ENCODE measurements at places on chromosomes 2 and 18. TPM values are rescaled to one million over a fixed set of nuclear protein-coding genes. Genes with fewer than 3 reads are reported as not detected.
A peak's percentile ranks its signal among the peaks of the same experiment; 100 is the strongest.

Gene HES6
- total RNA-seq = 19.9 TPM

DNA sequence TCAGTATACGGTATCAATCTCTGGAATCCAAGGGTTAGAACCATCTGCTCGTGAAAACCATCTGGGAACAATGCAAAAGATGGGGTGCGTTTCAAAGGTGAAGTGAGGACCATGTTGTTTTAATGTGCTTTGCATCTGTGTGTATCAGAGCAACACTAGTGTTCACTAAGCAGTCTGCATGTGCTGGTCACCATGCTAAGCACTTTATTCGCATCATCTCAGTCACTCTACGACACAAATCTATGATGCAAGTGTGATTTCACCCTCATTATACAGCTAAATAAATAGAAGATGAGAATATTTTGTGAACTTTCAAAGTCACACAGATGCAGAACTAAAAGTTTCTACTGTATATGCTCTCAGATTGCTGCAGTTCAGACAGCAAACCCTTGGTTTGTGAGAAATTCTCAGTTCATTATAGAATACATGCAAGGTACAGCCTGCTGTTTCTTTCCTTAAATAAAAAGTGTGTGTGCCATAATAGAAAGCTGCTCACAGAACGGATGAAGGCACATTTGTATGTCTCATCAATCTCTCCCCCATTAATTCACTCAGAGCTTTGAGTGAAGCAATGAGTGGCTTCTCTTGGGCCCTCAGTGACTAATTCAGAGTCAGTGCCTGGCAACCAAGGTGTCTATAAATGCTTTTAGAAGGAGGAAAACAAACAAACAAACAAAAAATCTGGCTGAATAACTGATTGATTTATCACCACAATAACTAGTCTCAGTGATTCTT is 652.8 kb upstream of the SOX11 start:
- no peak overlapping the region for H3K27ac ChIP-seq
- no peak overlapping the region for H3K4me3 ChIP-seq
- no peaks in the 10 kb centered on the region for H3K27me3 ChIP-seq
- H3K36me3 ChIP-seq = no peaks in the 10 kb centered on the region
- no peaks in the 10 kb centered on the region for H3K4me1 ChIP-seq

DNA sequence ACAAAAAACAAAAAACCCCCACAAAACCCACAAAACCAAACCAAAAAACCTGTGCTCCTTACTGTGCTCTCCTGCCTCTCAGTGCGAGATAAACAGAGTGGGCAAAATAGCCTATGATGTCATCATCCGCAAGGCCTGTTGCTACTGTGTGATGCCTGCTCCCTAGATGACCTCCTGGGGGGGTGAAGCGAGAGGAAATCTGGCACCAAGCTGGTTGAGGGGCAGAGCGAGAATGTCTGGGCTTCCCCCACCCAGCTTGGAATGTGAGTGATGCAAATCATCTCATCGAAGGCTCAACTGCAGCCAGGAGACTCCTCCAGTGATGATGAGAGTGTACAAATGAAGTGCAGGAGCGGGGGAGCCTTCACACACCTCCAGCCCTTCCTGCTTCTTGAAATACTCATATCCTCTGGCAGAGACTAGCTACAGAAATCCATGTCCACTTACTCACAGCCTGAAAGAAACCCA is 57.7 kb upstream of the MAP4K3 start:
- DNase-seq = no peak
- H3K4me1 ChIP-seq = no peaks in the 10 kb centered on the region
- H3K27ac ChIP-seq = peak overlapping the region; percentile 58
- H3K36me3 ChIP-seq = no peaks in the 10 kb centered on the region

Gene RAMP1
- total RNA-seq = 419 TPM

DNA sequence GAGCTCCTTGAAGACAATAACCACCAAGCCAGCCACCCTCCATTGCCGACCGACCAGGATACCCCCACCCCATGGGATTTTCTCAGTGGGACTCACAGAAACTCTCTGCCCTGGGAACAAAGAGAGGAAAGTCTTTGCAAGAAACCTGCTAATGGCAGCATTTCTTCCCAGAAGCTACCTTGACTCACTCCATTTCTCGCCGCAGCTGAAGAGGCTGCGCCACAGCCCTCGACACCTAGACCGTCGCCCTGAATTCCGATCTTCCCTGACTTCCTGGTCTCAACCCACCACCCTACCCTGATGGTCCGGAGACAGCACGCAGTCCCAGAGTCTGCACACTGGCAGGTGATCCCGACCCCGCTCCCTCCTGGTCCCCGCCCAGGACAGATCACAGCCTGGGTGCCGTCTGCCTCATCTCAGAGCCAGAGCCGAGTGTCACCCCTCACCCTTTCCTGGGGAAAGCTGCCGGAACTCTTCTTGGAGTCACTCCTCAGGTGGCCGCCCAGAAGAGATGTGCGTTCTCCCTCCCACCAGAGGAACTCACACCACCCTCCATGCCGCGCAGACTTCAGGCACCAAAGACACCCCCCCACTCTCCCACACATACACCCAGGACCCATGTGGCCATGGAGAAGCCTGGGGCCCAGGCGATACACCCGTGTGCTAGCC is 24.6 kb downstream of the AQP12A start:
- no peaks in the 10 kb centered on the region for H3K36me3 ChIP-seq
- no peak overlapping the region for H3K4me3 ChIP-seq
- no peaks in the 10 kb centered on the region for H3K4me1 ChIP-seq

DNA sequence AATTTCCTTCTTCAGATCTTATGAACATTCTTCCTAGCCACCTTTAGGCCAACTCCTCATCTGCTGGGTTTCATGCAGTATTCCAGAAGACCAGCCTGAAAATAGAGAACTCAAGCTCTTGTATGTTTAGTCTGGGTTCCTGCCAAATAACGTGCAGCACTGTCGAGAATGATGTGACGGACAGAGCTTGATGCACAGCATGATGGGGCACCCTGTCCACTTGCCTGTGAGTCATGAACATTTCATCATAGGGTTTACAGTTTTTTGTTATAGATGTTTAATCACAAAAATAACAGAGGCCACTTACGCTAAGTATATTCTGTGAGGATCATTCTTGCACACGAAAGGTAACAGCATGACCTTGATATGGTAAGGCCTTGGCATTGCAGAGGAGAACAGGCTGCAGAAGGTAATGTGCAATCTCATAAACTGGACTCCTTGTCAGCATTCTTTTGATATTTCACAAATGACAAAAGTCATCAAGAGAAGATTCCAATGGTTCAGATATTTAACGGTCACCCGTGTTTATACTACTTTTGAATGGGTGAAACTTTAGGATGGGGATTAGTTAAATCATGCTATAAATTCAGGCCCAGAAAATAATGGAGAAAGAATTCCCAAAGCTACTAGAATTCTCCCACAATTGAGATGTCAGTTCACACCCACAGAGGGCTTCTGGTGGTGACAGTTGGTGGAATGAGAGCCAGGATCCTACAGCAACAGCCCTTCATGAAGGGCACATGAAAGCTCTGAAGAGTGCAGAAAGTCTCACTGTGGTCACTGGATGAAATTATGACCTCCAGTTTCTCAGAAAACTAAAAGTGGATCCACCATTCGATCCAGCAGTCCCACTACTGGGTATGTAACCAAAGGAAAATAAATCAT is 396.1 kb upstream of the RAB12 start:
- H3K36me3 ChIP-seq = no peaks in the 10 kb centered on the region
- DNase-seq = no peak
- no peaks in the 10 kb centered on the region for H3K4me1 ChIP-seq
- no peak overlapping the region for H3K4me3 ChIP-seq
- H3K27ac ChIP-seq = no peak overlapping the region
- H3K27me3 ChIP-seq = no peaks in the 10 kb centered on the region

DNA sequence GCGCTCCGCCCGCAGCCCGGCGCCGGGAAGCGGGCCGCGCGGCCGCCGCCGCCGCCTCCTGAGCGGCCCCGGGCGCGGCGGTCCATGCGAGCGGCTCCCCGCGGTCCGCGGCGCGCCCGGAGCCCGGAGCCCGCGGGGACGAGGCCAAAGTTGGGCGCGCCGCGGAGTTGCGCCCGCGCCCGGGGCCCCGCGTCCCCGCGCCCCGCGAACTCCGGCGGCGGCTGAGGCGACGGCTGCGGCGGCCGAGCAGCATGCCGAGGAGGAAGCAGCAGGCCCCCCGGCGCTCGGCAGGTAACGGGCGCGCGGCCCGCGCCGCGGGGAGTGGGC is 992 bp downstream of the TSHZ1 start:
- peak overlapping the region; percentile 74 for H3K4me3 ChIP-seq
- peak overlapping the region; percentile 91 for H3K27ac ChIP-seq
- H3K27me3 ChIP-seq = no peaks in the 10 kb centered on the region
- no peaks in the 10 kb centered on the region for H3K36me3 ChIP-seq
- no peak for DNase-seq

DNA sequence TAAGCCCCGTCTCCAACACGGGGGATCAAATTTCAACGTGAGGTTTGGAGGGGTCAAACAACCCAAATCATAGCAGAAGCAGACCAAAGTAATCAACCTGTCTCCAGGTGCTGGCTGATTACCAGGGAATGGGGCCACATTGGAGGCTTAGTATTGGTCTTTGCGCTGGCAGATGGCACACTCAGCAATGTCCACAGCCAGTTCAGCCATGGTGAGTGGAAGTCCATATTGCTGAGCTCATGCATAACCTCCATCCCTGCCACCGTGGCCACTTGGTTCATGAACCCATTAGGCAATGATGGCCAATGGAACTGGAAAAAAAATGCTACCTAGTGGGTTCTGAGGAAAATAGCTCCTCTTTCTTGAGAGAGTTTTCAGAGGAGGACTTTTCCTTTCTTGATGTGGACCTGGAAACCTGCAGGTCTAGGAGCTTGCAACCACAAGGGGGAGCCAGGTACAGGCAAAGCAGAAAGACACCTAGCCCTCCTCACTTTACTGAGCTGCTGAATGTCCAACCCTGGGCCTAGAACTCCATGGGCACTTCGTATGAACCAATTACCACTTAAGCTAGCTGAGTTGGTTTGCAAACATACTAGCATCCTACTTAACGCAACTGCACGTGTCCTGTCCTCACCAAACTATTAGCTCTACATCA is 128.0 kb upstream of the GYPC start:
- no peak overlapping the region for H3K4me3 ChIP-seq
- no peaks in the 10 kb centered on the region for H3K36me3 ChIP-seq
- peak; percentile 74 for DNase-seq
- H3K27me3 ChIP-seq = no peaks in the 10 kb centered on the region
- no peaks in the 10 kb centered on the region for H3K4me1 ChIP-seq

DNA sequence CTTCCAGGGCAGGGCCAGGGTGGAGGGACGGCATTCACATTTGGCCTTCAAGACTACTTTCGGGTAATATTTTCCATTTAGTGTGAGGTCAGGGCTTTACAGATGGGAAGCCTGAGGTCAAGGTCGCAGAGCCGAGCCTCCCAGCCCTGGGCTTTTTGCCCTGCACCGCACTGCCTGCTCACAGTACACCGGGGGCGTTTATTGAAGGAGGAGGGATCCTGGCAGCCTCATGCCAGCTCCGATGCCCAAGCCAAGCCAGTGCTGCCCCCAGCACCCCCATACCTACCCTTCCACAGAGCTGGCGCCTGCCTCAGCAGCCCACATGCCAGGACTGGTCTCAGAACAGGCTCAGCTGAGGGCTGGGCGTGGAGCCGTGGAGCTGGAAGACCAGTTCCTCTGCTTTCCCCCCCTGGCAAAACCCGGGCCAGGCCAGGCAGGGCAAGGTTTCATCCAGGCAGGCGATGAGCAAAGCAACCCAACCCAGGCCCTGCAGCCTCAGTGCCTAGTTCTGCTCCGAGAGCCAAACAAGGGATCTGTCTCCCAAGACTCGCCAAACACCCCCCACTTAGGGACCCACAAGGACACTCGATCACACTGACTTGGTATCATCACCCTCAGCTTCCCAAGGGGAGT is 11.9 kb downstream of the SDC1 start:
- H3K27me3 ChIP-seq = no peaks in the 10 kb centered on the region
- H3K4me1 ChIP-seq = no peaks in the 10 kb centered on the region
- no peak overlapping the region for H3K27ac ChIP-seq
- no peaks in the 10 kb centered on the region for H3K36me3 ChIP-seq
- no peak overlapping the region for H3K4me3 ChIP-seq

Gene TUBB8B
- total RNA-seq = not detected

DNA sequence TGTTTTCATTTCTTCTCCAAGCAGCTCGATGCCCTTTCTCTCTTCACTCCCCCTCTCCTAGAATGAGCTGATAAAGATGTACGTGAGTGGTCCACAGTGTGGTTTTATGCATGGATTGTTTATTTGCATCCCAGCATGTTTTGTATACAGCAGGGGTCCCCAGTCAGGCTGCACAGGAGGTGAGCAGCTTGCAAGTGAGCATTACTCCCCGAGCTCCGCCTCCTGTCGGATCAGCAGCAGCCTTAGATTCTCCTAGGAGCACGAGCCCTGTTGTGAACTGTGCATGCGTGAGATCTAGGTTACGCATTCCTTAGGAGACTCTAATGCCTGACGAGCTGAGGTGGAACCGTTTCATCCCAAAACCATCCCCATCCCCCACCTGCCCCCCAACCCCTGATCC is 262.6 kb downstream of the AGAP1 start:
- no peak overlapping the region for H3K27ac ChIP-seq
- H3K36me3 ChIP-seq = no peaks in the 10 kb centered on the region
- DNase-seq = peak; percentile 32
- H3K4me3 ChIP-seq = no peak overlapping the region
- H3K27me3 ChIP-seq = no peaks in the 10 kb centered on the region

DNA sequence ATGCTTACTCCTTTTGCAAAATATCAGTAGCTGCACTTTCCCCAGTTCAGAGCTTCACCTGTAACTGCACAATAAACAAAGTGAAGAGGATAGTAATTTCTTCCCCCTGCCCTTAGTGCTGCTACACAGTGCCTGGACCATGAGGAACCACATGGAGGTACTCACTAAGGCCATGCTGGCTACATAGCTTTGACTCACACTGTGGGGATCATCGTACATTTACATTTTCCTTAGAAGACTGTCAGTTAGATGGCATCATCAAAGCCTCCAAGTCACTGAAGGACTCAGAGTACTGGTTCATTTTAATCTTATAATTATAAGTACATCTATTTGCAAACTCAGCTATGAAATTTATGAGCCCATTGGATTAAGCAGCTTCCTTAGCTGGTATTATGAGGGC is 1416.5 kb upstream of the CELF4 start:
- no peaks in the 10 kb centered on the region for H3K36me3 ChIP-seq

DNA sequence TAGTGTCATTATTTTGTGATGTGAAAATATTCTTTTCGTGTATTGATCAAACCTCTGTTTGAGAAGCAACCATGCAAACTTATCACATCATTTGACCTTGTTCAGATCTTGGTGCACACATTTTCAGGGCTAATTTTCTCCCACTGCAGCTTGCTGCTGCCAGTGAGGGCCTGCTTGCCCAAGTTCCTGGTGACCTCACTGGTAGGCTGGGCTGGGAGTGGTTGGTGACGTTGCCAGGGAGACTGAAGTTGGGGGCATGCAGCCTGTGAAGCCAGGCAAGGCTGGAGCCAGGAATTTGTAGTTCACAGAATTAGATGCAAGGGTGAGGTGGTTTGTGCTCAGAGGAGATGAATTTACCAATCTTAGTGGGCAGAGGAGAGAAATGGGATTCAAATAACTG is 38.5 kb downstream of the PARD3B start:
- no peaks in the 10 kb centered on the region for H3K4me1 ChIP-seq
- DNase-seq = no peak
- no peak overlapping the region for H3K4me3 ChIP-seq
- H3K27ac ChIP-seq = no peak overlapping the region

All from sigmoid colon (tissue), 7 donors.